ENCODE measurements at places on chromosomes 5 and 9.

DNA sequence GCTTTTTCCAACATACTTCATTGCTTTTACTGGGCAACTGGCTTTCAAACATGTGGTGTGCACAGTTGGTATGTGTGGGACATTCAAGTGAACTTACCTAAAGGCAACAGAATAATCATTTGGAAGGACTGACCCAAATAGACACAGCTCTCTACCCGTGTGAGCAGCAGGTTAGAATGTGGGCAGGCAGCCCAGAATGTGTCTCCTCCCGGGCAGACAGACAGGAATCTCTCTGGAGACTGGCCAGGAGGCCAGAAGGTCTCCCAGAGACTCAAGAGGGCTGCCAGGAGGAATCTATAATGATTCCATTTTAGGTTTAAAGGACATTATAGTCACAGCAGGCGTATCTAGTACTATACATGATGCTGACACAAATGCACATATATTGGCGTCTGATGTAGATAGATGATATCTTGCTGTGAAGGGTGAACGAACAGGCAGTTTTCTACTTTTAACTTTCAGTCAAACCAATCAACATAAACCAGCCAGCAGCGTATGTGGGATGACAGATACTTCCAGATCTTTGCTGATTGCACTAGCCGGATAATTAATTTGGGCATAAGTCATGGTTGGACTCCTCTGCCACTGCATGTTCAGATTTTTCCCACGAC, 297.4 kb upstream of the ZNF608 start:
- peak; percentile 66 for DNase-seq

GRCh38 chr9:121253821-121254501, 14.0 kb upstream of the GSN start:
- DNase-seq = no peak

- DNase-seq = no peak
Observed at GRCh38 chr5:126965061-126965475, 65.3 kb downstream of the MARCHF3 start.

GRCh38 chr5:2981652-2982051, 230.2 kb upstream of the IRX2 start:
- no peak for DNase-seq

GRCh38 chr9:100125236-100125635, 26.2 kb downstream of the INVS start:
- DNase-seq = no peak

DNA sequence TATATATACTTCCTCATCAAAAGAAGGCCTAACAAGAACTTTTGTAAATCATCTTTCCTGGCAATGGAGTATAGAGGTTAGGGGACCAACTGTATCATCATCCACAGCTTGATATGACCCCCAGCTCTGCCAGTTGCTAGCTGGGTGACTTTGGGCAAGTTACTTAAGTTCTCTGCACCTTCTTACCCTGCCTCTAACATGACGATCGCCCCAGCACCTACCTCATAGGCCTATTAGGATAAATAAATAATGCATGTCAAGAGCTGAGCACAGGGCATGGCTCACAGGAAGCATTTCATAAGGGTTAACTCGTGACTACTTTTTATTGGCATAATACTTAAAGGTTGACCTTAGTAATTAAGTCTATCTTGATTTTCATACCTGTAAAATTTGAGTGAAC, 29.4 kb upstream of the FGF1 start:
- DNase-seq = no peak

DNA sequence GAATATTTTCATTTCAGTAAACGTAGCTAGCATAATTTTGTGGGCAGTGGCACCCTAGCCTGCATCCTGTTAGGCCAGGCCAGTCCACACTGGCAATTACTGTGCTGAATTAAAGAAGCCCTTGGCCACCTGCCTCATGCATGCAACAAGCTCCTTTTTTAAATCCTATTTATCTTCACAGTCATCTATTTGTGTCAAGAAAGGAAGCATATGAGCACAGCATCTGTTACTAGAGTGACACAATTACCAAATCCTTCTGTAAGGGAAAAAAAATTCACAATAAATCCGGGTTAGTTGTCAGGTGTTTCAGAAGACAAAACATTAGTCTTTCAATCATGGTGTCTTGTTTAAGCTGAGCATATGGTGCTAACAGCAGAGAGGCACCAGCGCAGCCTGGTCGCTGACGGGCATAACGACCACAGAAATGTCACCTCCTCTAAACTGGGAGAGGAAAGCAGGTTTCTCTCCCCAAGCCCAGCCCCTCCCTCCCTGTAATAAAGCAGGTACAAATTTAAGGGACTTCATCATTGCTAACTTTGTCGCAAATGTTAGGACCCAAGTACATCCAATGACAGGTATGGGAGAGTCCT, 520.6 kb downstream of the CTNND2 start:
- no peak for DNase-seq

- DNase-seq = no peak
Observed at GRCh38 chr5:13662626-13663025, 281.9 kb downstream of the DNAH5 start.

DNA sequence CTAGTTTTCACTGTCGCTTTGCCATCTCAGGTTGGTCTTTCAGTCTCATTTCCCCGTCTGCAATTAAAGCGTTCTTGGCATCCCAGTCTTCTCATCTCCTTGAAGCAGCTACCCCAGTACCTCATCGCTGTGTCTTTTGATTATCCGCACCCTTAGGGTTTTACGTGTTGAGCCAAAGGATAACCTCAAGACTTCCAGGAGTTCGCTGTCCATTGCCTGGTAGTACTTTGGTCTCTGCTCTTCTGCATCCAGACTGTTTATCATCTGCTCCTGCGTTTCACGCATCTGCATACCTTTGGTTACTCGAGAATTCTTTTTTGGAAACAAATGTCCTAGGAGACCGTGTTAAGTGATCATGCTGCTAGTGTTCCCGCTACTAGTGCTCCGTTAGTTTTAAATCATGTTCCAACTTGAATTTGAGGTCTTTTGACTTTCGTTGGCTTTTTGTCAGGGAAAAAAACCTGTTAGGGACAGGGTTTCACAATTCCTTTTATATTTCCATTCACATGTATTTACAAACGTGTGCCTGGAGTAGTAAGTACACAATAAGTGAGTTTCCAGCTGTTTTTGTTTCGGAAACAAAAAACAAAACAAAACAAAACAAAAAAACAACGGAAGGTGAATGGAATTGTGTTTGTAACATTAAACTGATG, 888 bp downstream of the RABGAP1 start:
- DNase-seq = no peak

DNA sequence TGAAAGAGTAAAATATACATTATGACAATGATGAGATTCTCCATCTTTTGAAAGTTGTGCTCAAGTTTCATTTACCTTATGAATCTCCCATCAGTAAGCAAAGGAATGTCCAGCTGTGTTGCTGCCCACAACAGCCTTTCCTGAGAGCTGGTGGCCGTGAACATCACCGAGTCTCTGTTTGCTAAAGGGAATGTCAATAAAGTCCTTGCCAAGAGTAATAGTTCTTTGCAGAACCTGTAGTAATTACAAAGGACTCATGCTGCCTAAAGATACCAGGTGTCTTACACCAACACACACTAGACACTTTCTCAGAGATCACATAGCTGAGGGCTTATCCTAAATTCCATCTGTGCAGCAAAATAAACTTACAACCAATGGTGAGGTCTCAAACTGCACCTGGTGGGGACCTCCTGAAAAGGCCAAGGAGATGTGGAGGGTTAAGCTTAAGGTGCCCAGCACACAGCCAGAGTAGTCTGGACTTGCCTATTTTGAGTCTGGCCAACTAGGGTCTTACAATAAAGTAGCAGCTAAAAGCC, 111.1 kb upstream of the DAPK1 start:
- DNase-seq = no peak

DNA sequence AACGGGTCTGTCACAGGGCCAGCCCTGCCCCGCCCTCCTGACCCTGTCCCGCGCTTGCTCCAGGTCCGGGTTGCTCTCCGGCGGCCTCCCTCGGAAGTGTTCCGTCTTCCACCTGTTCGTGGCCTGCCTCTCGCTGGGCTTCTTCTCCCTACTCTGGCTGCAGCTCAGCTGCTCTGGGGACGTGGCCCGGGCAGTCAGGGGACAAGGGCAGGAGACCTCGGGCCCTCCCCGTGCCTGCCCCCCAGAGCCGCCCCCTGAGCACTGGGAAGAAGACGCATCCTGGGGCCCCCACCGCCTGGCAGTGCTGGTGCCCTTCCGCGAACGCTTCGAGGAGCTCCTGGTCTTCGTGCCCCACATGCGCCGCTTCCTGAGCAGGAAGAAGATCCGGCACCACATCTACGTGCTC, 4.2 kb downstream of the B4GALT7 start:
- DNase-seq = no peak

GRCh38 chr5:129746876-129747275, 1.0 kb upstream of the MINAR2 start:
- DNase-seq = no peak

DNA sequence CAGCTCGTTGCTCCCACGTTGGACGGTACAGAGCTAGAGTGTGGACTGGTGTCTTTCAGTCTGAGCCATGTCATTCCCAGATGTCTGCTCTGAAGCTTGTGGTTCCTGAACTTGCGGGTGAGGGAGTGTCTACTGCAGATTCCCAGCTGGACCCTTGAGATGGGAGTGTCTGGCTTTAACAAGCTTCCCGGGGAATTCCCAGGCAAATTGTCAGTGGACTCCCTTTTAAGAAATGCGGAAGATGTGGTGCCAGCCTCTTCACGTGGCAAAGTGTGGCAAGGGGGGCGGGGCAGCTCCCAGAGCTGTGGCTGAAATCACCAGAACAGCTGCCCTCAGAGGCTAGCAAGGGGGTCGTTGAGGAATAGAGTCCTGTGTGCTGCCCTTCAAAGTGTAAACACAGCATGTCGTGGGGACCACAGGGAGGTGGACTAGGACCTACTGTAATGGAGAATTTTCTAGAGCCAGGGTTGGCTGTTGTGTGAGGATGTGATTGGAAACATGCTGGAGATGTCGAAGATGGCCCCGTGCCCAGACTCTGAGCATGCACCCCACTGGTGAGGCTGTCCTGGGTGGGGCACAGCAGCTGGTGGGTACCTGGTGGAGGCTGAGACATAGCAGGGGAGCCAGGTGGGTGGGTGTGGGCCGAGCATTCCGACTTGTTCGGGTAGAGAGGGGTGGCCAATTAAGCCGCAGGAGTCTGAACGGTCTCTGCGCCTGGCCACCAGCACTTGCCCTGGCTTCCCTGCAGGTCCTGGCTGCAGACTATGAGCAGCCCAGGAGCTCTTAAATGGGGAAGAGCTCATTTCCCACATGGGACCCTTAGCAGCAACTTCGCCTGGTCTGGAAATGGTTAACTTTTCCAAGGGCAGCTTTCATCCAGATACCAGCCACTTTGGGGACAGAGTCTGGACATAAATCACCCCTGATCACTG, 37.4 kb downstream of the PRRX2 start:
- peak; percentile 61 for DNase-seq

GRCh38 chr9:132048201-132048600, 31.5 kb downstream of the MED27 start:
- DNase-seq = no peak

DNA sequence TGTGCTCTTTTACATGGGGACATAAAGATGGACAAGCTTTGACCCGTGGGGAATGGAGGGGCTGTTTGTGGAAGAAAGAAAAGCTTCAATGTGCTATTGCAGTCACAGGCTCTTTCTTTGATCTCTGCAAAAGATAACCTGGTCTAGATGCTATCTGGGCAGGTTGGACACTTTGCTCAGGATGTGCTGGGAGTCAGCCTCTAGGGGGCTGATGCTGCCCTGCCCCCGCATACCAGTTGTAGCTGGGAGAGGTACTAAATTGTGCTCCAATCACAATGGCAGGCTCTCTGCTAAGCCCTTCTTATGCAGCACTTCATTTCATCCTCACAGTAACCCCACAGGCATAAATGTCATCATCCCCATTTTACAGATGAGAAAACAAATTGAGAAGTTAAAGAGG, 67.2 kb downstream of the PSD2 start:
- no peak for DNase-seq

DNA sequence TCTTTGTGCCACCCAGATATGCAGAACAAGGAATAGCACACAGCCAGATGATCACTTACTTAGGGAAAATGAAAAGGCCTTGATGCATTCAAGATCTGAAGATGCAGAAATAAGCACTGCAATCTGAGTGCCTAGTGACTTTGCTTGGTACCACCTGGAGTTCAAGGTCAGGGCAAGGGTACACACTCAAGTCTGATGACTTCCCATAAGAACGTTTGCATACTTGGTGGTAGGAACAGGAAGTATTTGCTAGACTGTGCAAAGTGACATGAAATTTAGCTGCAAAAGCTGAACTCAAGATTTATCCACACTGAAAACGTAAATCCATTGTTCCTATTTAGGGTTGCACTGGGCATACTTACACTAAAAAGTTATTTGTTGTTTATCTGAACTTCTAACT, 177.1 kb downstream of the PIK3R1 start:
- no peak for DNase-seq

DNA sequence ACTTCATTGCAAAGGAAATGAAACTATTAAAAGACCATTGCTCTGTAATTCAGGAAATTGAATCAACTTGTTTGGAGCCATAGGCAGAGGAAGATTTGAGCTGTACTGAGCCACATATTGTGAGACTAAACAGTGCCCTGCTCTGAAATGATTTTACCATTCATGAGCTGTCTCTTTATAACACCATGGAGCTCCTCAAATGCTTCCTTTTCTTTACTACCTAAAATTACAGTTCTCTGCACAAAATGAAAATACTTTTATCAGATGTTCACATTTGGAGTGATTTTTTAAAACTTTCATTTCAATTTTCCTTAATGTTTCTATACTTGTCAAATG, 97.9 kb downstream of the NLN start:
- DNase-seq = no peak

- DNase-seq = no peak
Observed at GRCh38 chr5:32583582-32584232, 1.6 kb upstream of the SUB1 start.

- DNase-seq = no peak
Observed at GRCh38 chr9:38641985-38642864, 21.8 kb upstream of the ANKRD18A start.

DNA sequence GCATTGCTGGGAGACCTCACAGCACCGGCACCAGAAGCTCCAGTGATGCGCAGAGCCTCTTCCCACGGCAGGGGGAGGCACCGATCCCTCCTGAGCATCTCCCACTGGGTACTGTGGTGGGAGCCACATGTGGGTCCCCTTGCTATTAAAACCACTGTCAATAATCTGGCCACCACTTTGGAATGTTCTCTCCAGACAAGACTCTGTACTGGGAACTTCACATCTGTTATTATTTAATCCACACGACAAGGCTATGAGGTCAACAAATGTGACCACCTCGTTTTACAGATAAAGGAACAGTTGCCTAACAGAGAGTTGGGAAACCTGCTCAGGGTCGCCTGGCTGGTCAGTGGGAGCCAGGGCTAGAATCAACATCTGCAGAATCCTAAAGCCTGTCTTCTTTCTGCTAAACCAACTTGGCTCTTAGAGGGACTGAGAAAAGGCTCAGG, 72.7 kb downstream of the EPB41L4B start:
- no peak for DNase-seq

DNA sequence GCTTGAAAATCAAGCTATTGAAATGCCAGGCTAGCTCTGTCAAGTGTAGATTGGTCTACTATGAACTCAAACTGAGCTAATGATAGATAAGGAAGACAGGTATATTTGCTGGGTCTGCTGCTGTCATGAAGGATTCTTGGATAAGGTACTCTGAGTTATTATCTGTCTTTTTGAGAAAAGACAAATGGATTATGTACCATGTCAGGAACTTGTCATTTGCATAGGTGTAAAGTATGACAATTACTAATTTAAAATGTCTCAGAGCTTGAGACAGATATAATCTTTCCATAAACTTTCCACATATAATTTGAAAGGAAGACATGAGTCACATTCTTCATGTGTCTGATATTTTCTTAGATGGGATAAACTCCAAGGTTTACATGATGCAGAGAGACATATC, 594.1 kb upstream of the PTPRD start:
- DNase-seq = no peak

Measured in right forelimb (tissue), 1 donor.